Glomerular endothelial cell (primary cell): ENCODE measurements at places on chromosomes 7 and 10. TPM values are rescaled to one million over a fixed set of nuclear protein-coding genes. Genes with fewer than 3 reads are reported as not detected.

Gene CXCL12
- total RNA-seq: 4.0 and 9.5 TPM in 2 replicates

Gene HKDC1
- total RNA-seq: 0.58 and 5.7 TPM in 2 replicates

Gene ING3
- 12.5 and 22.6 TPM in 2 replicates for total RNA-seq

Gene BPGM
- 12.4 and 23.7 TPM in 2 replicates for total RNA-seq

DNA sequence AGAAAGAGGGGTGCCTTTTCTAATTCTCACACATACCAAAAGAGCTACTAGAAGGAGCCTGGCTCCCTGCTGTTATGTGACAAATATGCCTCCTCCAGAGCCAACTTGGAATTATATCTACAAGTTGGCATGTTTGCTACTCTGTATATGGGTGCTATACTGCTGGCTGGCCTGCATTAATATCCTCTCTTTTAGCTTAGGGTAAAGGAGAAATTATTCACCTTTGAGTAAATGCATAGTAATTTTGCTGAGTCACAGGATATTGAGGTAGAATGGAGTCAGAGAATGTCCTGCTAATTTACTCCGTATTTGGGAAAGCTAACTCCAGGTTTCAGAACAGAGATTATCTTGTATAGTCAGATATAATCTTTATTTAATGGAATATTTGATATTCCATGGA, 24.2 kb upstream of the LIPN start:
- DNase-seq: no peak

- no peak for DNase-seq
These were observed 60.5 kb downstream of the SH2D4B start for GRCh38 chr10:80598084-80598798.

DNA sequence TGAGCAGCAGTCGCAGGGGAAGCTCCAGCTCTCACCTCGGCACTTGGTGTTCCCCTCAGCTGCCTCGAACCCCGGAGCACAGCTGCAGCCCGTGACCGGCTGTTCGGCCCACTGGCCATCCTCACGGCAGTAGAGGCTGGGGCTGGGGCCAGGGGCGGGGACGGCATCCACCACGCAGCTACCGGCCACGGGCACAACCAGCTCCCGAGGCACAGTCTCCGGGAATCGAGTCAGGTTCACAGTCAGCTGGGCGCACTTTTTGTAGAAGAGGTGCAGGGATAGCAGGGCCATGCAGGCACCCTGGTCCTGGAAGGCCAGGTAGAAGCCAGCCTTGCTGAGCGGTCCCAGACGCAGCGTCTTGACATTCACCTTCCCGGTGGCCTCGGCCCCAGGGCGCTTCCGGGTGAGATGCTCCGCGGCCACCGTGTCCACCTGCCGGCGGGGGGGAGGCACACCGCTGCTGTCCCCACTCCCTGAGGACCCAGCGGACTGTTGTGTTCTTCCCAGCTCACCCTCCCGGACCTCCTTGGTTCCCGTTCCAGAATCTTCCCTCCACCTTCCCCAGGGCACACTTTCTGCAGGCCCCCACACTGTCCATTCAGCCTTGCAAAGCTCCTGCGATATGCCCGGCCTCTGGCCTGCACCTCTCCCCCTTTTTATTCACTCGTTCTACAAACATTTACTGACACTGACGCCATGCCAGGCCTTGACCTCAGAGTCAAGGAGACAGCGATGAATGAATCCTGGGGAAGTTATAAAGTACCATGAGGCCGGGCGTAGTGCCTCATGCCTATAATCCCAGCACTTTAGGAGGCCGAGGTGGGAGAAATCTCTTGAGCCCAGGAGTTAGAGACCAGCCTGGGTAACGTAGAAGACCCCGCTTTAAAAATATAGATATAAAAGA, 4.8 kb downstream of the EPHB4 start:
- no peak for DNase-seq

DNA sequence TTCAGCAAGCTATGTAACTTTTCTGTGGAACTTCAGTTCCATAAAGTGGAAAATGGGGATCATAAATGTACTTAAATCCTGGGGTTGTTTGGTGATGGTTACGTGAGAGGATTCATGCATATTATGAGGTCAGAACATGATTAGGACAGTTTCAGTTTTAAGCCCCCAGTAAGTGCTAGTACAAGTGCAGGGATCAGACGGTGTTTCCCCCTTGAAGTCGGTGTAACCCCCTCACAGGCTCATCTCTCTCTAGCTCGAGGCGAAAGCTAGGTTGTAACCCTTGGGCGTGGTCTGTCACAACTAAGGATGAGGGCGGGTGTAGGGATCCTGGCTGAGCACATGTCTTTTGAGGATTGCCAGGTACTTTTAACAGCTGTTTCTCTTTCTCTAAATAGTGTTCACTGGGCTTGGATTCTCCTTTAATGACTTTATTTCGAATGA, 84.7 kb downstream of the SPAG6 start:
- no peak for DNase-seq

- DNase-seq: no peak
These were observed 34.9 kb downstream of the BAIAP2L1 start for GRCh38 chr7:98365863-98366561.

GRCh38 chr7:46218461-46219200, 297.6 kb upstream of the IGFBP3 start:
- DNase-seq: no peak

- no peak for DNase-seq
These were observed 11.6 kb upstream of the MACROH2A2 start for GRCh38 chr10:70041016-70041415.

DNA sequence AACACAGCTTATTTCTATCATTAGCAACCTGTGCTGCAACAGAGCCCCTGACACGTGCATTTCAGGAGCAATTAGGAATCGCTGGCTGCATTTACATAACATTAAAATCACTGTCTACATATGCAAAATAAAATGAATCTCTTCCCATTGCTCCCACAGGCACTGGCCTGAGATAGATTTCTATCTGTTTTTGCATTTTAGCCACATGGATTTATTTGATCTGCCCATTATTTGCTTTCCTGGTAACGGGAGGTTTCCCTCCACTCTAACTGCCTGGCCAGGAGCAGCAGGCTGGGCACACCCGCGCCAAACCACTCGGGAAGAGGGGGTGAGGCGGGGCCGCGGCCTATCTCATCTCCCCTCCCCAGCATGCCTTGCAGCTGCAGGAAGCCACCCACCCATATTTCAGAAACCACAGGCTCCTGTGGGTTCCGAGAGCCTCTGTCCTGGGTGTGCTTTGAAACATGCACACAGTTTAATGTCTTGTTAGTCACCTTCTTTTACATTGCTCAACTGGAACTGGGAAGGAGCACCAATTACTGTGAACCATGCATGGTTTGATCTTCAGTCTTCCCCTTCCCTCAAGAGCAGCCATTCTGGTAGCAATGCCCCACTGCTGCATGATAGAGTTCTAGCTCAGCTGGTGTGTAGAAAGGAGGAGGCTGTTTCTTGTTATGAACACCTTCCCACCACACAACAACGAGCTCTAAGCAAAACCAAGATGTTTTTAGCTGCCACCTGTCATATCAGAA, 37.7 kb upstream of the IKZF1 start:
- DNase-seq: no peak

DNA sequence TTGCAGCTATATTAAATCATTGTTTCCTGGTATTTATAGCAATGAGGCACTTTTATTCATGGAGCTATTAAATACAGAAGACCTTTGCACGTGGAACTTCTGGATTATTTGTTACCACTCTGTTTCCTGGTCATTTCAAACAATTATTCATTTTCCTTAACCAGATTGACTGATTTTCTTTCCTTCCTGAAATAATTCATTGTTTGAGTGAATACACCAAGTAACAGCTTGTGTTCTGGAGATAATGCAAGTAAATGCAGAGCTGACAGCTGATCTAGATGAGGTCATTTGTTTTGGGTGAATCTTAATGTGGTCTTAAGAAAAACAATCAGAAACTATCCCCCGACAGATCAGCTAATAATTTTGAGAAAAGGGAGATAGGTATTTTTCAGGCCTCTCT, 497.7 kb downstream of the KIF20B start:
- peak; percentile 7 for DNase-seq
